ENCODE measurements at places on chromosomes 1 and 21.

GRCh38 chr1:68178821-68179490, 53.4 kb downstream of the WLS start:
- DNase-seq = no peak

- DNase-seq = no peak
Measured at GRCh38 chr1:202164271-202165037, 4.1 kb upstream of the PTPN7 start.

GRCh38 chr1:41622859-41623732, 138.6 kb upstream of the EDN2 start:
- no peak for DNase-seq

DNA sequence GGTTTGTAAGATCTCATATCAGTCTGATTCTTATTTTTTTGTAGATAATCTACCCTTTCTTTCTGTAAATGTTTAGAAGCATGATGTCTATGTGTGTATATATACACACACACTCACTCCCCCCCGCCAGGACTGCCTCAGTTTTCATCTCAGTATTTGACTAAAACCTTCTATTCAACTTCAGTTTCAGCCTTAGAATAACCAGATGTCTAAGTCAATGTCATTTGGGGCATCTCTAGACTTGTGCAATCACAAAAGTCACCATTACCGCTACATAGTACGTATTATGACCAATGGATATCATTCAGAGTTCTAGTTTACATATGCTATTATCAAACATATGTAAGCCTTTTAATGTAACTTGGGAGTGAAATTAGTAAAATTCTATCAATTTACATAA, 53.3 kb upstream of the BOLA1 start:
- DNase-seq = no peak

DNA sequence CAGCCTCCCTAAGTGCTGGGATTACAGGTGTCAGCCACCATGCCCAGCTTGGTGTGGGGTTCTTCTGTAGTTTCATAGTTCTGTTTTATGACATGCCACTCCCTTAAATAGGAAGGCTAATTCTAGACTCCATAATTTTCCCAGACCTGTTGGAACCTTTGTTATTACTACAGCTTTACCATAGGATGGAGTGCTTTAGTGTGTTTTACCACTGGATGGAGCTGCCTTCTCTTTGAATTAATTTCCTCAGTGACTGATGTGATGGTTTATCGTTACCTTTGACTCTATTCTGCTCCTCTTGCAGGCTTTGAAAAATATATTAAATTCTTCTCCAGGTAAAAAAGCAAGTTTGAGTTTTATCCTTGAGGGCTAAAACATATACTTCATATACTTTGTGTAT, 84.6 kb upstream of the NEK7 start:
- DNase-seq = no peak

DNA sequence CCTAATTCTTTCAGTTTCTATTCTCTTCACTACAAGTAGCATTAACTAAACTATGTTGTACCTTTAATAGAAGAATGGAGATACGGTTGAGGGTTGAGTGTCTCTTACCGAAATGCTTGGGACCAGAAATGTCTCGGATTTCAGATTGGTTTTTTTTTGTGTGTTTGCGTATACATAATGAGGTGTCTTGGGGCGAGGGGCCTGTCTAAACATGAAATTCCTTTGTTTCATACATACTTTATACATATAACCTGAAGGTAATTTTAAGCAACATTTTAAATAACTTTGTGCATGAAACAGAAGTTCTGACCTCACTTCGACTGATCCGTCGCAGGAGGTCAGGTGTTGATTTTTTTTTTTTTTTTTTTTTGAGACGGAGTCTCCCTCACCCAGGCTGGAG, 36.3 kb upstream of the MYOCOS start:
- DNase-seq = no peak

Data from AG04449 (cell line).